ENCODE measurements at places on chromosomes 5 and 9.

GRCh38 chr5:134271059-134271458 lies 45.2 kb upstream of the PPP2CA start:
- no peak for DNase-seq

DNA sequence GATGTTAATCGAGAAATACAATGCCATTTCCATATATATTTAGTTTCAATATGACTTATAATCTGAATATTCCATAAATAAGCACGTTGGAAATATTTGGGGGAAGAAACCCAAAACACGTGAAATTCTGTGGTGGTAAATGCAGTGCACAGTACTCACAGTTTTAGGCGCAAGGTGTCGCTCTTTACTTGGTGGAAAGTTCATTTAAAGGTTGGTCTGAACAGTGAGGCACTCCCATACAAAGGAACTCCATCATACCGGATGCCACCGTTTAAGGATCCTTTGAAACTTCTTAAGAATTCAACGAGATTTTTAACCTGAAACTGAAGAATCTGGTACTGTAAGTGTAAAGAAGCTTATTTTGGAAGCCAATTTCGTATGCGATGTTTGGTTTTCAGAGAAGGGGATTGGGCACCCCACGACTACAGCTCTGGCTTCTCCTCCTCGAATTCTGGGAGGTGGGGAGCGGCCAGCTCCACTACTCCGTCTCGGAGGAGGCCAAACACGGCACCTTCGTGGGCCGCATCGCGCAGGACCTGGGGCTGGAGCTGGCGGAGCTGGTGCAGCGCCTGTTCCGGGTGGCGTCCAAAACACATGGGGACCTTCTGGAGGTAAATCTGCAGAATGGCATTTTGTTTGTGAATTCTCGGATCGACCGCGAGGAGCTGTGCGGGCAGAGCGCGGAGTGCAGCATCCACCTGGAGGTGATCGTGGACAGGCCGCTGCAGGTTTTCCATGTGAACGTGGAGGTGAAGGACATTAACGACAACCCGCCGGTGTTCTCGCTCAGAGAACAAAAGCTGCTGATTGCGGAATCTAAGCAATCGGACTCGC lies at the start of gene PCDHA11:
PCDHA11 (plus strand) TSS at position 237 of the 834 bp plus-strand sequence; CDS start at position 384, 147 bp downstream.
- DNase-seq, result no peak

- DNase-seq, result no peak
These were observed 1.0 kb downstream of the NREP start for GRCh38 chr5:111755942-111756381.

DNA sequence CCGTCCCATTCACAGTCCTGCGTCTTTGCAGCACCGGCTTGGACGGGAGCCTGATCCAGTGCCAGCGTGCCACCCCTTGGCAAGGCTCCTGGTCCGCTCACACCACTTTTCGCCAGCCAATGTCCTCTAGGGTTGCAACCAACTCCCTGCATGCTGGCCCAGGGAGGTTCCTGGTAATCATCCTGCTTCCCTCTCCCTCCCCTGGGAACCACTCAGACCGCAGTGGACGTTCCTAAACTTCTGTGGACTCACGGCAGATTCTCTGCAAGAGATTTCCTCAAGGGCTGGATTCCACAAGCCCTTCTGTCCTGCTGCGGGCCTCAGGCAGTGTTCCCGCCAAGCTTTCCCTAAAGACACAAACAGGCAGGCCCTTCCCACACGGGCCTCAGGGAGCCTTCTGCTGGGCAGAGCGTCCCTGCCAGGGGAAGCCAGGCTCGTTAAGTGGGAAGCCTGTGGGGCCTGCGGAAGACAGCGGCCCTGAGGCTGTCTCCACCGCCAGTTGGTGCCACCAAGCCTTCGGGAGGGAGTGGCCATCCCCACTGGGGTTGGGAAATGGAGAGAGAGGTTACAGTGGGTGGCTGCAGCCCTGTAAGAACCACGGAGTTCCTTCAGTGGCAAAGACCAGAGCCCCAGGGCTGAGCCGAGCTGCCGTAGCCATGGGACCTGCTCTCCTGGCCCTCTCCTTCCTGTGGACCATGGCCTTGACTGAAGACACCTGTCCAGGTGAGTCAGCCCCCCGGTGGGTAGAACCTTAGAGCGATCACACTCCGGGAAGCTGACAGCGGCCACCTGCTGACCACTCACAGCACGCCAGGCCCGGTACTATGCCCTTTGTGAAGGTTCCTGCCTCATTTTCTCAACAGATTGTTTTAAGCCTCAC lies 16.4 kb upstream of the FCN2 start:
- DNase-seq, result no peak

DNA sequence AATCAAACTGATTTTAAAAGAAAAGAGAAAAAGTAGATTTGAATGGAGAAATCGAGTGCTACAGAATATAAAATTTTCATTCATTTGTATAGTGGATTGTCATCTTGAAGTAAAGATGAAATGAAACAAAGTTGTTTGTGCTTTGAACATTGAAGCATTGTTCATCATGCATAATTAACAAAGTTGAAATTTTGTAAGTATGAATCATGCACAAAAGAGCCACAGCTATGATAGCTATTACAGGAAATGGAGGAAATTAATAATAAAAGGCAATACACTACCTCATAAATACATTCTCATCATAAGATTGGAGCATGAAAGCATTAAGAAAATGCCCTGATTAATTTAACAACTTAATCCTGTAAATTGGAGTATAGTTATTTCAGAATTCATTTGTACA lies 153.4 kb upstream of the TLX3 start:
- no peak for DNase-seq

- no peak for DNase-seq
These were observed 707.0 kb upstream of the ACO1 start for GRCh38 chr9:31677415-31677814.

DNA sequence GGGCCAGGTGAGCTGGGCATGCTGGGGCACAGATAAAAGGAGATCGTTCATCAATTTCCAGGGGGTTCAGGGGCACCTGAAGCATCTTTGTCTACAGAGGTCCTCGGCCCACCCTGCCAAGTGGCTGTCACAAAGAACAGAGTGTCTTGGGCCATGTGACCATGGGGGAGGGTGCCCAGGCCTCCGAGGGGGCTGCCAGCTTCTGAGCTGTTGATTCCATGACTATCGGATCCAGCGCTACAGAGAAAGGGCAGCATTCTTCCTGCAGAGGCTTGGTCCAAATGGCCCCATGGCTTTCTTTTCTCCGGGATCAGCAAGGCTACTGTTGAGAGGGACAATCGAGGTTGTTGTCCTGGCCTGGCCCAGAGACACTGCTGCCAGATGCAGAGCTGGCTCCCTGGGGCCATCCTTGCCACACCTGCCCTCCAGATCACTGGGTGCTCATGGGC lies 289.2 kb downstream of the ZSWIM6 start:
- no peak for DNase-seq

DNA sequence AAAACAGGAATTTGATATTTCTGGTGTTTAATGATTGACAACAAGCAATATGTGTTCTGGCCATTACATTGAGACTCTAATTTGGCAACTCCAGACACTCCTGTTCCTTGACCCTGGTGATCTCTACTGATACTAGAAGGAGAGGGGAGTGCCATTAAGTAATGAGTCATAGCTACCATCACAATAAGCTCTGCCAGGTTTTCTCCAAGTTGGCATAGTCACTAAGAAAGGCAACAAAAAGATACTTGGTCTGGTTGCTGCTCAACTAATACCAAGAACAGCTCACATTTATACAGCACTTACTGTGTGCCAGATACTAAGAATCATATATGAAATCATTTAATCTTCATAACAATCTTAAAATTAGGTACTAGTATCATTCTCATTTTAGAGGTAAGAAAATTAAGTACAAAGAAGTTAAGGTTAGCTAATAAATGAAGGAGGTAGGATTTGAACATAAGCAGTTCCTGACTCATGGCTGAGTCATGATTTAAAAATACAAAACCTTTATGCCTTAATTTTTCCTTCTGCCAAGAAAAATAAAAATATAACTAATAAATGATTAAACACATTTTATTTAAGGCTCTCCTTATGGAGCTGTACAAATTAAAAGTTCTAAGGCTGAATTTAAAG lies 19.9 kb upstream of the PRXL2C start:
- DNase-seq, result no peak

- no peak for DNase-seq
These were observed 161.3 kb downstream of the YIPF5 start for GRCh38 chr5:144009116-144009515.

- no peak for DNase-seq
These were observed 148.8 kb downstream of the GADD45G start for GRCh38 chr9:89753472-89754055.

- no peak for DNase-seq
These were observed 49.8 kb downstream of the PIK3R1 start for GRCh38 chr5:68265347-68265746.

DNA sequence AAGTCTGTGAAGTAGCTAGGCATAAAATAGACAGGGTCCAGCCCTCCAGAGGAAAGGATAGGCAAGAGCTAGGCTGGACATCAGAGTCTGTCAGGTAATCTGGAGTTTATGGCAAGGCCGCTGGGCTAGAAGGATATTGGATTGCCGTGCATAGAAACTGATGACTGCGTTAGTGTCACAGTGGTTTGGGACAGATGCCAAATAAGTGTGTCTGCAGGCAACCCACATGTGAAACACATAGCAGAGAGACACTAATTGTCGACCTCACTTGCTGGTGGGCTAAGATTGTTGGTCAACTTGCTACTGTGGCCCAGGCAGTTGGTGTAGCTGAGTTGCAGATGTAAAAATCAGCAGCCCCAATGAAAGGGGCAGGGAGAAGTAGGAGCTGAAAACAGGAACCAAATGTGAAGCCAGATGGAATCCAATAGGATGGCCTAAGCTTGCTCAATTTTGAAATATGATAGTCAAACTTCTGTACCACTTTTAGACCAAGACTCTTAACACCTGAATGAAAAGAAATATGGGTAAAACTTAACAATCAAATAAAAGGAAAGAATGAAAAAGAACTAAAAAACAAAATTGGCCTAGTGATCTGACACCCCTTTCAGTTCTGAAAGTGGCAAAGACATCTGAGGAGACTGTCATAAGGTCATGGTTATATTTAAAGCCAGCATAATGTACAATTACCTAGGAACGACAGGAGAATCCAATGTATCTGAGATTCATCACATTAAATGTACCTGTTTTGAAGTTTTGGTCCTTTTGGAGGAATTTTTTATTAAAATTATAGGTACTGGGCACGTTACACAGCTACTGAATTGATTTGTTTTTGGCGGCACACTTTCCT lies 243.3 kb upstream of the ACTBL2 start:
- no peak for DNase-seq

GRCh38 chr9:127555840-127556820 lies 55.9 kb upstream of the STXBP1 start:
- no peak for DNase-seq

DNA sequence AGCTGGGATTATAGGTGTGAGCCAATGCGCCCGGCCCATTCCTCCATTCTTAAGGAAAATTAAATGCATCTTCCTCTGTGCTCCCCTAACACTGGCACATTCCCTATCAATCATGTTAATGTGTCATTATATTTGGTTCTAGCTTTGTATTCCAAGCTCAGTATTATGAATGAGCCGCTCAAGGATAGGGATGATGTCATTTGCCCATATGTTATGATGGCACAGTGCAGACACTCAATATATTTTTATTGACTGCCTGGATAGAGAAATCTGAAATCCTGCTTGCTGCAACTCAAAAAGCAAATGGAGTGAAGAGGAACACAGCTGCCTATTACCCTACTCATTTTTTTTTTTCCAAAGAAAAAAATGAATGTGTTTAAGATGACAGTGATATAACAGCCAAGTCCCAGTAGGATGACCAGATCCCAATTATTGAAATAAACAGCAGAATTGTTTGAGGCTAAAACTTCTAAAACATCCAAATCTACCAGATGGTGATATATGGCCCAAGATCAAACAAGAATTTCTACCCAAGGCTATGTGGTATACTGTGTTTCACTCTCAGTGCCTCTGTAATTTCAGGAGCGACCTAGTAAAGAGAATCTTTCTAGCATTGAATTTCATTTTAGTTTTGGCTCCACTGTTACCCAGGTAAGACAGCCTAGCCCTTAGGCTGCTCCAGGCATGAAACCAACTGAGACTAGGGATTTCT lies 16.3 kb downstream of the SUSD1 start:
- DNase-seq, result no peak

GRCh38 chr9:18228101-18228500 lies 245.9 kb upstream of the ADAMTSL1 start:
- no peak for DNase-seq

- DNase-seq, result no peak
These were observed 38.5 kb downstream of the MACROH2A1 start for GRCh38 chr5:135360278-135361274.

- DNase-seq, result no peak
These were observed 47.6 kb downstream of the AQP7 start for GRCh38 chr9:33354651-33355211.

DNA sequence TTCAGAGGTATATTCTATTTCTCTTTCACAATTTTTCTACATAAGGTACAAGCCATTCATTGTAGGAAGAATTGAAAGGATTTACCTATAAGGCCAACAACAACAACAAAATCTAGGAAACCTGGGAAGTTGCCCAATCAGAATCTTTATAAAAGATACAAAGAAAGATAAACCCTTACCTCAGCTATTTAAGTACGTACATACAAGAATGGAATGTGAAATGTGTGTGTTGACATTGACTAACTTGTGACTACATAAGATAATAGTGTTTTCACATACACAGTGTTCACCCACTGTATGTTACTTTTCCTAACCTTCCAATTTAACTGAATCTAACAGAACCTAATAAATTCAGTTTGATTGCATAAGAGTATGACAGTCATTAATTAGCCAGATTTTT lies 154.1 kb downstream of the ADAMTS6 start:
- DNase-seq, result no peak

DNA sequence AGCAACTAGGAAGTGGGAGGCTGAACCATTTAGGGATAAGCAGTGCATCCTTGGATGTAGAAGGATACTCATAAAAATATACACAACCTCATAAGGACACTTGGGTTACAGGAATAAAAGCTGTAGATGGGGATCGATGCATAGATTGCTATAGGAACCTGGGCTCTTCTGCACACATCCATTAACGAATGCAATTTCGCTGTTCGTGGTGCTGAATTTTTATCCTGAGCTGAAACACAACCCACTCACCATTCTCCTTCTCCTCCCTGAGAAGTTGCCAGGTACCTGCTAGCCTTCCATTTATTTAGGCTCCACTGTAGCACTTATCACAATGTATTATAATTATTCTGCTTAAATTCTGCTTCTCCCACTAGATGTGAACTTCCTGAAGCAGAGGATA lies 320.6 kb upstream of the BRINP1 start:
- no peak for DNase-seq
